Stimulated activated CD4-positive, alpha-beta T cell treated with anti-CD3 and anti-CD28 coated beads, TNF-alpha, amount 100 ng/mL, for 1 hour (primary cell): ENCODE measurements at places on chromosomes 1 and 21.

GRCh38 chr21:19420565-19420964 lies 1017.0 kb upstream of the TMPRSS15 start:
- no peak for DNase-seq

- DNase-seq: no peak
Observed at GRCh38 chr1:87683196-87683956, 354.7 kb downstream of the LMO4 start.

DNA sequence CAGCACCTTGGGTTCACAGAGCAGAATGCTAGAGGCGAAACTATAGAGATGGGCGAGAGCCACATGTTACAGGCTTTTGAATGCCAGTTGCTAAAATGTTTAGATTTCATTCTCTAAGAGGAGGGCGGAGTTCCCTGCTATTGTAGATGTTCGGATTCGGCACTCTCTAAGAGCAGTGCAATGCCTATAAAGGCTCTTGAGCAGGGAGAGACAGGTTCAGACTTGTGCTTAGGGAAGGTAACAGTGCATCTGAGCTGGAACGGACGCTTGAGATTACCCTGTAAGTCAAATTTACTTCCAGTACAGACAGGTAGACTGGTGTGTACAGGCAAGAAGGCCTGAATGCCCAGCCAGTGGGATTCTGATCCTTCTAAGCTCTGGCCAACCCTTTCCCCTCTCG lies 15.3 kb downstream of the LURAP1 start:
- DNase-seq: no peak

- no peak for DNase-seq
Observed at GRCh38 chr1:74811436-74812179, 78.7 kb downstream of the TYW3 start.

DNA sequence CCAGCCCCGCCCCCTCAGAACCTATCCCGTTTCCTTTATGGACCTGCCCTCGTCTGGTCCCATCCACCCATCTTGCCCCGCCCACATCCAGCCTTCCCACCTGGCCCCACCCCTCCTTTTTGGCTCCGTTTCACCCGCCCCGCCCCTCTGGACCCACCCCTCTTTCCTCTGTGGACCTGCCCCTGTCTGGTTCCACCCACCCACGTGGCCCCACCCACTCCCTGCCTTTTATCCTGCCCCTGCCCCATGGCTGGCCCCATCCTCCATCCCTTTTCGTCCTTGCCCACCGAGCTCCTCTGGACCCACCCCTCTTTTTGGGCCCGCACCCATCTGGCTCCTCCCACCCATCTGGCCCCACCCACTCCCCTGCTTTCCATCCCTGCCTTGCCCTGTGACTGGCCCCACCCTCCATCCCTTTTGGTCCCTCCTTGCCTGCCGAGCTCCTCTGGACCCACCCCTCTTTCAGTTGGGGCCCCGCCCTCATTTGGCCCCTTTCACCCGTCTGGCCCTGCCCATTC lies 177.3 kb downstream of the CAMTA1 start:
- no peak for DNase-seq

DNA sequence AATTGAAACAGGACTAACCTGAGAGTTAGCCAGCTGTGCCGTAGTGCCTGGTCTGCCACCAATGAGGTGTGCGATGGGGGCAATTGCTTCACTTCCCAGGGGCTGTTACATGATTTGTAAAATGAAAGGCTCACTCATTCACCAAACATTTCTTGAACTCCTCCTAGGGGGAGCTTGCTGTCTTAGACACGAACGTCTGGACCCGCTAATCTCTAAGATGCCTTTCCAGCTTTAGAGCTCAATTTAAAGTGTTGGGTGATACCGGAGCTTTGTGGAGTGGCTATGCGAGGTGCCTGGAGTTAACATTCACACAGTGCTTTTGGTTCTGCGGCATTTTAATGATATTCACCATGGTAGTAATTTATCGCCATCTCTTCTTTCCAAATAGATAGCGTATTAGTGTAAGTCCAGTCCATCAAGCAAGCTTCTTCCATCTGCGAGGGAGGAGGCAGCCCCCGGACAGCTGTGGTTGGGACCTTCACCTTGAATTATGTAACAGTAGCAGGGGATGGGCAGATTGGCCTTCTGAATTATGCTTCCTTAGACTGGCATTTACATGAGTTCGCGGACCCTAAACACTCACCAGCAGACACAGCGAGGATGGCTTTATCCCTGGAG lies 179.9 kb downstream of the ADSS2 start:
- no peak for DNase-seq

DNA sequence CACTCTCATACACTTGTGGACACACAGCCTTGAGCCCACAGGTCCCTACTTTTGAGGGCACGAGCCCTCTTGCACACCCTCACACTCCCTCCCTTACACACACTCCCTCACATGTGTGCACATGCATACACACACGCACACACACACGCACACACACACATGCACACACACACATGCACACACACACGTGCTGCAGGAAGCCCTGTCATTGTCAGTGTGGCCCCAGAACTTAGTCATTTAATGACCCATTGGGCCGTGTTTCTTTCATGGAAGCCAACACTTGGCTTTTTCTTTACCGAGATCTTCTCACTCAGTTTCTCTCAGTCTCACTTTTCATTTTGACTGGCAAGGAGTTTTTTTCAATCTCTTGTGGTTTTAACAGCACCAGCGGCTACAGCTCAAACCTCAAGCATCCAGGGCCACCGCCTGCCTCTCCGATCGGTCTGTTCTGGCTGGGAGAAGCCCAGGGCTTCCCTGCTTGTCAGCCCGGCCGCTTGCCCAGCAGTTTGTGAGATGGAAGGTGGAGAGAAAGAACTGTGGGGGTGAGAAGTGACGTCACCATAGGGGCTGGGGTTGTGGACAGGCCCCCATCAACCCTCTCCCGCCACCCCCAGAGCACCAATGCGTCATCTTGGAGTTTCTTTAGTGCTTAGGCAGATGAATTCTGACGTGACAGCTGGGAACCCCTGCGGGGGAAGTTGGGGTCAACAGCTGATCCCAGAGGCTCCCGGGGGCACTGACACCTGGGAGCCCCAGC lies 15.8 kb upstream of the TNFRSF8 start:
- DNase-seq: no peak

GRCh38 chr1:225450491-225451191 lies 22.8 kb upstream of the LBR start:
- DNase-seq: no peak

GRCh38 chr1:203754455-203754864 lies 10.5 kb upstream of the LAX1 start:
- DNase-seq: no peak
